ENCODE measurements at places on chromosomes 5 and 9. TPM values are rescaled to one million over a fixed set of nuclear protein-coding genes. Genes with fewer than 3 reads are reported as not detected.

GRCh38 chr9:129851821-129852220, 16.6 kb downstream of the USP20 start:
- no peak for DNase-seq

The TNFSF15 gene
- total RNA-seq = 0.74 TPM

The DRD1 gene
- total RNA-seq = not detected

The PITX1 gene
- 141 TPM for total RNA-seq

The TPPP gene
- 4.7 TPM for total RNA-seq

- no peak for DNase-seq
Observed at GRCh38 chr5:100676817-100677631, 141.8 kb downstream of the FAM174A start.

DNA sequence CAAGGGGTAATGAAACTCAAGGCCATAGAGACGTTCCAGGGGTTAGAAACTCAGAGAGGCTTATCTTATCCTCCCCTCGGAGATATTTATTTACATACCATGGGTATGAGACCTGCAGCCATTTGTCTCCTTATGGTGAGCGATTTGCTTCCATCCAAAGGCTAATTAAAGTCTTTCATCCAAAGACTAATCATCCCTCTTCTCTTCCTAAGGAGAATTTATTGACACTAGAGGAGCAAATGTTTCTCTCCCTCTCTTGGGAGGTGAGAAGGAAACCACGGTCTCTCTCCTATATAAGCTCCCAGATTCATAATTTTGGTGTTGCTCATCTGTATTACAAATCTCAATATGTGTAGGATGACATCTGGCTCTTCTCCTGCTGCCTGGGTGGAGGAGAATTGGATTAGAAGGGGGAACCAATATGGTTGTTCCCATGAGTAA, 31.0 kb upstream of the RPS23 start:
- DNase-seq = no peak

GRCh38 chr5:174535669-174536068, 188.7 kb upstream of the MSX2 start:
- no peak for DNase-seq

DNA sequence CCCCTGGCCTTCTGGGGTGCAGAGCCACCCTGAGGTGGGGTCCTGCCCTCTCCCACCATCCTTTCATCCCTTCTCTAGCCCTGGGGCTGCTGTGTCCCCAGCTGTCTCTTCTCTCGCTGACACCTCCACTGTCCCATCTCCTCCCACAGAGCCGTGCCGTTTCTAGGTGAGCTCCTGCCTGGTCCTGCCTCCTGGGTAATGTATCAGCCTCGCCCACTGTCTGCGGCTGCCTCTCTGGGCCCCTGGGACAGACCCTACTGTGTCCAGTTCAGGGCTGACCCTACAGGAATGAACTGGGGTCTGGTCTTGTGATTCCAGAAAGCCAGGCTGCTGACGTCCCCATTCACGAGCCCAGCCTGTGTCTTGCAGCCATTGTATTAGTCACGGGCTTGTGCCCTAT, 4.1 kb downstream of the PAEP start:
- no peak for DNase-seq

DNA sequence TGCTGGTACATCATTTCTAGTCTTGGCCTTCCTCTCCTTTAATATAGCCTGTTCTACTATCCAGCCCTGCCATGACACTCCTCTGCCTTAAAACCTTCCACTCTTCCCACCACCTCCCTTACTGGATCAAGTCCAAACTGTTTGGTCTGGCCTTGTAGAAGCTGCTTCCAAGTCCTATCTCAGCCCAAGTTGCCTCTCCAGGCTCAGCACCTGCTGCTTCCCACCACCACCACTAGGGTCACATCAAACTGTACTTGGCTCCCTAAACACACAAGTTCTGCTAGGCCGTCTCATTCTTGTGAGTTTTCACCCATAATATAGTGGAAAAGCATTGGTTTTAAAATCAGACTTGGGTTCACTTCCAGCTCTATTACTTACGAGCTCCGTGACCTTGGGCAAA, 1.4 kb downstream of the NDUFA8 start:
- no peak for DNase-seq

DNA sequence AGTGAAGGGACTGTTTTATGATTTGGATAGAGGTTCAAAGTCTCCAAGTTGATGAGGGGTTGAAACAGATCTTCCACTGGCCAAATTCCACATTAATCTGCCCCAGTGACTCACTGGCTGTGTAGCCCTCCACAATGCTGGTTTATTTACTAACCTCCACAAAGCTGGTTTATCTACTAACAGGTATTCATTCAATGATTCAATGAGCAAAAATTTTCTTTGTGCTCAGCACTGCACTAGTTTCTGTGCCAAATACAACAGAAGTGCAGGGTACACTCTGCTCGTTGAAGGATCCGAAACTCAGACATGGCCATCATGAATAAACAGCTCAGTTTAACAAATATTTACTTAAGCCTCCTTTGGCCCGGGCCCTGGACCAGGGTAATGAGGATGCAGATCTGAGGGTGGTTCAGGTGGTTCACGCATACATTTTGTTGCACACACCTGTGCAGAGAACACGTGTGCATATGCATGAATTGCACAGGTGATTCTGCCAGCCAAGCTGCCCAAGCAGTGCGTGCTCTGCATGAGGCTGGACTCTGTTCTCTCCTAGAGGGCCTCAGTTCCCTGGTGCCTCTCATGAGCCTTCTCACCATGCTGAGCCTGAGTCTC, 71.0 kb downstream of the SH3PXD2B start:
- no peak for DNase-seq

DNA sequence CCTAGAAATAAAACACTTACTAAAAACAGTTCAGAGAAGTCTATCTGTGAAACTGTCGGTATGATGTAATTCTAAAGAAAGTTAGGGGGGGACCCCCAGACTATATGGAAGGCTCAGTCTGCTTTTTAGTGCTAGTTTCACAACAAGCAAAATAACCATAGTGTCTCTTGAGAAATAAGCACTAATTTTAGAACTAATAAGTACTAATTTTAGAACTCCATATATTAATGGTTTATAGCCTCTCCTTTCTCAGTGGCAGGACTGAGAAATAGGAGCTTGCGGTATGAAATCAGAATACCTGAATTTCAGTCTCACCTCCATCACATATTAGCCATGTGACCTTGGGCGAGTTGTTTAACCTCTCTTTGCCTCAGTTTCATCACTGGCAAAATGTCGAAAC, 1.4 kb upstream of the PHF24 start:
- DNase-seq = no peak

DNA sequence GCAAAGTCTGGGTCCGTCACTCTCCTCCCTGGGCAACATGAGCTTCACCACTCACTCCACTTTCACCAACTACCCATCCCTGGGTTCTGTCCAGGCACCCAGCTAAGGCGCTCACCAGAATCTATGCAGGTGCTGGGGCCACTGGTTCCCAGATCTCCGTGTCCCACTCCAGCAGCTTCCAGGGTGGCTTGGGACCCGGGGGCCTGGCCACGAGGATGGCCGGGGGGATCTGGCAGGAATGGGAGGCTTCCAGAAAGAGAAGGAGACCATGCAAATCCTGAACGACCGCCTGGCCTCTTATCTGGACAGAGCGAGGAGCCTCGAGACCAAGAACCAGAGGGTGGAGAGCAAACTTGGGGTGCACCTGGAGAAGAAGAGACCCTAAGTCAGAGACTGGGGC, 1611.0 kb upstream of the ACO1 start:
- no peak for DNase-seq

DNA sequence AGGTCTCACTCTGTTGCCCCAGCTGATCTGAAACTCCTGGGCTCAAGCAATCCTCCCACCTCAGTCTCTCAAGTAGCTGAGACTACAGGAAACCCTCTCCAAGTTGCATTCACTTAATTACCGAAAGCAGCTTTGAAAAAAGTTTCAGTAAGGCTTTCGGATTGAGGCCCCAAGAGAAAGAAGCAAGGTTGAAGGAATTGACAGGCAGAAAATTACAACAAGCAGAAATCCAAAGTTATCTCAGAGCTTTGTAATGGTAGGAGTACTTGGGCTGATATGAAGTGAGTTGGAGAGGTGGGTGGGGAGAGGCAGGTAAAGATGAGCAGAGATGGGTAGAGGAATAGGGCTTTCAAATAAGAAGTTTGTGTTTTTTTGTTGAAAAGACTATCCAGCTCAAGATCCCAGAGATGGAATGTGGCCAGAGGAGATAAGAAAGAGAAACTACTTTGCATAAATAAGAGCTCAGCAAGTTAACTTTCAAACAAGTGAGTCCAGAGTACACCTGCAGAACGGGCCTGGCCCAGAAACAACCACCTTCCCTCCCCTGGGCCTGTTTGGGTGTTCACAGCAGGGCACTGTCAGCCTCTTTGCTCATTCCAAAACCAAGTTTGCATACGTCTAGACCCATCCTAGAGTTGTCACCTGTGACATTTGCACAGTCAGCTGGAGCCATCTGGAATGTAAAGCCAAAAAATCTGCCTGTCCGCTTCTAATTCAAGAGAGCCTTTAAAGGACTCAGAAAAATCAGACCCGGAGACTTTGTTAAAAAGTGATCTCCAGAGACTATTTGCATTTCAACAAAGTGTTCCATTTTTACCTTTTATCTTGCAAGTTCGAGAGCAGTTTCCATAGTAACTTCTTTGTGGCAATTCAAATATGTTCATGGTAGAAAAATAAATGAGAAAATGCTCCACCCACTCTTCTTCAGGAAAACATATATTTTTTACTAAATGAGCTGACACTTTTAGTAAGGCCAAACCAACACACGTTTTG, 2.2 kb upstream of the CLINT1 start:
- no peak for DNase-seq

- no peak for DNase-seq
Observed at GRCh38 chr5:103232393-103232999, 26.1 kb upstream of the MACIR start.

- DNase-seq = no peak
Observed at GRCh38 chr5:78077369-78078068, 217.0 kb downstream of the AP3B1 start.

- DNase-seq = no peak
Observed at GRCh38 chr5:82390088-82390487, 111.9 kb upstream of the RPS23 start.

DNA sequence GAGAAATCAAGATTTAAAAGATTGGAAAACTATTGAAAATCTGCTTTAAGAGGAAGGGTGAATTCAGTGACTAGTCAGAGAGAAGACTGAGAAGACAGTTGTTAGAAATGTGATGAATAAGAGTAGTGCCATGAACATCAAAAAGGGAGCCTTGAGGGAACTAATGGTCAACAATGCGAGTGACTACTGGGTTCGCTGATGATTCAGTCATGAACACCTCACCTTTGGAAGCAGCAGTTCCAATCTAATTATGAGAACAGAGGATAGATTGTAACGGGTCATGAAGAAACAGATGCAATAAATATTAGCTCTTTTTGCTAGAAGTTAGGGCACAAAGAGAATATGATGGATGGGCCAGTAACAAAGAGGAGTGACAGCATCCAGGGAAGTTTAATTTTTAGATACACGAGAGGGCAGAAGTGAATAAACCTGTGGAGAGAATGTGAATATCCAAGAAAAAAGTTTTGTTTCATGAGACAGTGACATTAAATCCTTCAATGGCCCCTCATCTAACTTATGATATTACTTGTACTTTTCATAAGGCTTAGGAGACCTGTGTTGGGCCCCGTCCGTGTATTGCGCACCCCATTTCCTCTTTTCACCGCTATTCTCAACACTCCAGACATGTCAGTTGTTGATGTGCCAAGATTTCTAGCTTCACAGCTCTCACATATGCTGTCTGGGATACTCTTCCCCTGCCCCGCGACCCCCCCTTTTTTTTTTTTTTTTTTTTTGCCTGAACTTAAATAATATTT, 23.5 kb upstream of the IFNE start:
- DNase-seq = no peak

The SV2C gene
- 3.4 TPM for total RNA-seq

DNA sequence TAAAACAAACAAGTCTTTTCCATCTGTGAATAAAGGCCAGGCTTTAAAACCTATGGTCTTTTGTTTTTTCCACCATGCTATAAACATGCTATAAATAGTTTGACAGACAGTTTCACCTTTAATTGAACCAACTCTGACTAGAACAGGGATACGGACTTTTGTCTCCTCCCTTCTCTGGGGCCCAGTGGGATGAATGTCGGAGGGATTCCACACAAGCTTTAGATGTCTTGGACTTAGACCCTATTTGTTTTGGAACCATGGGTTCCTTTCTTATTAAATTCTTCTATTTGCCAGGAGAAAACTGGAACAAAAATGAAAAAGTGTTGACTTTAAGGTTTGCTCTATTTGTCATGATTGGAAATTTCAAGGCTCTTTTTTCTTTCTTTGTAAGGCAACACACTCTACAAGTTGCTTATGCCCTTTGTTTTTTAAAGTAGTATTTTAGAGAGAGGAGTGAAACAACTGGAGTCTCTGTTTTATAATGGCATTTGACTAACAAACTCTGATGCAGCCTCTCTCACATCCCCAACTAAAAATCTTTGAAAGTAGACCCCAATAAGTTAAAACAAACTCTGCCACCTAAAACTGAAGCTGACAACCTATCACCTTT, 145.3 kb downstream of the MLLT3 start:
- no peak for DNase-seq

- DNase-seq = no peak
Observed at GRCh38 chr9:121268598-121268850, 562 bp downstream of the GSN start.

The FOXD4L5 gene
- not detected for total RNA-seq

GRCh38 chr9:114124666-114125475, 25.8 kb upstream of the KIF12 start:
- no peak for DNase-seq

DNA sequence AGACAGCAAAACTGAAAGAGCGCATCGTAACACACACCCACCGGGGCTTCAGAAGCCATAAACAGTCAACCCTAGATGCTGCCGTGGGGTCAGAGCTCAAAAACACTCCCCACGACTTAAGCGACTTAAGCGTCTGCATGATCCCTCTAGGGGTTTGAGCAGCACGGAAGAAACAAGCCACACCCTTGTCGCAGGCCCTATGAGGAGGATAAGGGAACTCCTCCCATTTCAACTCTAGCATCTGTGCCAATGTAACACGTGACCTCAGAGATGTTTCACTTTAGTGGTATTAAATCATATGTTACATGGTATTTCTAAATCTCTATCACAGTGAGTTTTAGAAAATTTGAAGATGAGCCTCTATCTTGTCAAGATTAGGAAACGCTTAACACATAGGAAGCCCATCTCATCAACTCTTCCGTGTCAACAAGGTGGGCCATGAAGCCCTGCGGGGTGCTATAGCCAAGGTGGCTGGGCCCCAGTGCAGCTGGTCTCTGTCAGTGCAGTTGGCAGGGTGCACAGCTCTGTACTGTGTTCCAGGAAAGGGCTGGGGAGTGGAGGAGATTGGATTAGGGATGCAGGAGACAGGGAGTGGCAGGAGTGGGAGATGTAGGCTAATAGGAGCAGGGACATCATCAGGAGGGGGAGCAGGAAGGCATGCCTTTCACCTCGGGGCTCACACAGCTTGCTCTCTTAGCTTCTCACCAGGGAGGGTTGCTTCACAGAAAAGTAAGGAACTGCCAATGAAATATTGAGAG, 33.1 kb downstream of the ZCCHC9 start:
- DNase-seq = no peak

DNA sequence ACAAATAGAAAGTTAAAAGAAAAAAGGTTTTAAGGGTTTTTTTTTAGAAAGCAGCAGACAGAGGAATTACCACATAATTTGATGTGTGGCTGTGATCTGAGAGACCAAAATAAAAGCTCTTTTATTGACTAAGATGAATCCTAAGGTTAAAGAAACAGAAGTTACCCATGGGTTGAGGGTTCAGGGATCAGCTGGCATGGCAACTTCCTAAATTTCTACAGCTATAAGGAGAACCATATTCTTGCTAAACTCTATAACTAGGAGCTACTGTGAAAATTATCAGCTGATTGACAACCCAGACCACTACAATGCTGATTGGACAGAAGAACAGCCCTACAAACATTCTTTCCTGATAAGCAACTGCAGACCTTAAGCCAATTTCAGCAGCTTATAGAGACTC, 40.2 kb downstream of the TMEM215 start:
- no peak for DNase-seq

- no peak for DNase-seq
Observed at GRCh38 chr5:28561522-28561921, 1523.1 kb upstream of the CDH9 start.

Data from vagina (tissue), 2 donors.